ENCODE measurements at places on chromosomes 16 and 17.

- DNase-seq, result no peak
These were observed 4.2 kb upstream of the TMEM132E start for GRCh38 chr17:34575182-34575581.

- no peak for DNase-seq
These were observed 3.0 kb upstream of the CCR7 start for GRCh38 chr17:40568074-40568836.

- DNase-seq, result no peak
These were observed 47.2 kb downstream of the PITPNM3 start for GRCh38 chr17:6509031-6509771.

DNA sequence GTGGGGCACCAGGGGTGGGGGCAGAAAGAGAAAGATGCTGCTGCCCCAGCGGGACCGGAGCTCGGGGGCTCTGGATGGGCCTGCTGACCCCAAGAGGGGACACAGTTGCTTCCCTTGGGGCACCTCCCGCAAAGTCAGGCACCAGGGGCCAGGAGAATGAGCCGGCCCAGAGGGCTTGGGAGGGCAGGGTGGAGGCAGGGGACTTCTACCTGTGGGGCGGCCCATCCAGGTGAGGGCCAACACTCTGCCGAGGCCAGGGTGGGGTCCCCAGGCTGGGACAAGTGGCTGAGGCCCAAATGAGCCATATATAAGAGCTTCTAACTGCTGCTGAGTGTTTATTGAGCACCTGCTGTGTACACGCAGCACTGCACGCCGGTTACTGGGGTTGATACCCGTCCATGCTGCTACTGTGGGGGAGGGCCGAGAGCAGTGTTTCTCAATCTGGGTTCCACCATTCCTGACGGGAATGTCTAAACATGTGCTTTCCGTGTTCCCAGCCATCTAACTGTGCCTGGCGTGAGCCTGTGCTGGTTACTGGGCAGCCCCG is 211.7 kb upstream of the GSE1 start:
- DNase-seq, result no peak

DNA sequence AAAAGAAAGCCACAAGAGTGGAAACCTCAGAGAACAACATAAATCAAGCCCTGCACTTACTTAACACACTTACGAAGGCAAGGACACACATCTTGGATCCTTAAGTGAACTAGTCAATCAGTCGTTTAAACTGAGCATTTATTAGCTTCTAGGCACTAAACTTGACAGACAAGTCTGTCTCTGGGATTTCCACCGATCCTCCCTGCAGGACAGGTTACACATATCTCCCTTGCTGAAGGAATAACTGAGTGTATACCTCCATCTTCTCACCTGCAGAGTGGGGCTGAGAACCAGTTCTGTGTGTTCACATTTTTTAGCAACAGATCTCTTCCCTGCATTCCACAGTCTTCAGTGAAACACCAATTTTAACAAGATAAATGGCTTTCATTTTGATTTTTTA is 8.9 kb downstream of the GP2 start:
- DNase-seq, result no peak

- DNase-seq, result no peak
These were observed 1.5 kb downstream of the SPOP start for GRCh38 chr17:49676276-49676868.

DNA sequence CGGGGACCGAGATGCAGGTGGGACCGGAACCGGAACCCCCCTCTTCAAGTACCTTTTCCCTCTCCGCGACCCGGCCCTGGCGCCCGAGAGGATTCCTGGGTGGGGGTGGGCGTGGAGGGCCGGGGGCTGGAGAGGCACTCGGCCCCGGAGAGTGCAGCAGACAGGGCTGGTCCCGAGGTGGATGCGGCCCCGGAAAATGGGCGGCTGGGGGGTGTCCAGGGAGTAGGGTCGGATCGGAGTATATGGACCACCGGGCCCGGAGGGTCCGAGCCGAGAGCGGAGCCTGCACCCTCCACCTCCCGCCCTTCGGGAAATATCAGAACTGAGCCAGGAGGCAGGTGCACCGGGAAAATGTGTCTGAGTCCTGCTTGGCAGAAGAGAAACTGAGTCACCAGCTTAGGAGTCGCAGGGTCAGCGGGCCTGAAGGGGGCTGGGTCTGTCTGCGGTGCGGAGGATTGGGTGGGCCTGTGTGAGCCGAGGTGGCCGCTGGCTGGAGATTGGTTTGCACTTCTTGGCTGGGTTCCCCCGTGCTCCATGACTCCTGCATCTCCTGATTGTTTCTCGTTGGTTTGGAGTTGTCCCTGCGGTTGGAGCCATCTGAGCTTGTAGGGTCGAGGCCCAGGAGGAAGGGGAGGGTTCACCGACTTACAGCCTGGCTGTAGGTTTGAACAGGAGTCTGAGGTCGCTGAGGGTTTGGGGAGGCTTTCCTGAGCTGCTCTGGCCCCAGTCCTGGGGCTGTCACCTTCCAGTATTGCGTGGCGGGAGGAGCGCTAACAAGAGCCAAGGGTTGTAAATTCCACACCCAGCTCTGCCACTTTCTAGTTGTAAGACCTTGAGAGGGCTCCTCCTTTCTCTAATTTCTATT is 518 bp downstream of the SH2B1 start:
- no peak for DNase-seq

- DNase-seq, result no peak
These were observed 1.3 kb upstream of the NOL3 start for GRCh38 chr16:67169011-67169451.

DNA sequence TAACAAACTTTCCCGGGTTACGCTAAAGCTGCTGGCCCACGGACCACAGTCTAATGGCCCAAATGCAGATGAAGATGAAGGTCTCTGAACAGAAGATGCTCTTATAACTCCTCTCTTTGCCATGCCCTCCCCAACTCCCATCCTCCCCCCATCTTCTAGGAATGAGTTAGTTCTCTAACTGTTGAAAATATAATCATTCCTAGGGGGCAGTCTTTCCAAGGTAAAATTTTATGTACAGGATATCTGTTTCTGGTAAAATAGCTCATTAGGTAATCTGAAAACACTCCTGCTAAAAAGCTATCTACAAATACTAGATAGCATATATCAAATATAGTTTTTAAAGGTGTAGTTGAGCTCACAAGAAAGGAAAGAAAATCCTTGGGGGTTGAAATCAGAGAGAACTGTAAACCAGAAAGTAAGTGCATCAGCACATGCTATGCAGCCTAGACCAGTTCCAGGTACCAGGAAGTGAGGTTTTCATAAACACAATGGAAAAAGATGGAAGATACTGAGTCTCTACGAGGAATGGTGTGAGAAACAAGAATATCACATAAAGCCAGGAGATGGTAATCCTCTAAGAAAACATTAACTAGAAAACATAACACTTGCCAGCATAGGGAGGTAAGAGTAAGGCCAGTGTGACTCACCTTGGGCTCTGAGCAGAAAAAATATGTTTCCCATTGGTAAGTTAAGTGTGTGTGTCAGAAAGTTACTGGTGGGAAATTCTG is 38.1 kb downstream of the CMC2 start:
- peak; percentile 6 for DNase-seq

- DNase-seq, result no peak
These were observed 30.9 kb upstream of the ABCA3 start for GRCh38 chr16:2371421-2371820.

DNA sequence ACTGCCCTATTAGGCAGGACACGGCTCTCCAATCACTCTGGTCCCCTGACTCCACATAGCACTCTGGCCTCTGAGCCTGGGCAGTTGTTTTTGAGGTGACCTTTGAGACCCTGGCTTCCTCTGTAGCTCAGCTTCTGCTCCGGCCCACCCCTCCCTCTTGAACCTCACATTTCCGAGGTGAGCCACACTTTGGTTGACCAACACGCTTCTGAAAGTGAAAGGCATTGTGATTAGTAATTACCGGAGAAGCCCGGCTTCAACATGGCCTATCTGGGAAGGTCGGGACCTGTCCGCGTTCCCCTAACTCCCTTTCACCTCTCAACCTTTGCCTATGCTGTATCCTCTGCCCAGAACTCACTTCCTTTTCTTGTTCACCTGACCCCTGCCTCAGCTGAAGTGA is 10.3 kb upstream of the ITGAX start:
- no peak for DNase-seq

GRCh38 chr16:21990381-21990944 is 10.5 kb downstream of the PDZD9 start:
- DNase-seq, result no peak

DNA sequence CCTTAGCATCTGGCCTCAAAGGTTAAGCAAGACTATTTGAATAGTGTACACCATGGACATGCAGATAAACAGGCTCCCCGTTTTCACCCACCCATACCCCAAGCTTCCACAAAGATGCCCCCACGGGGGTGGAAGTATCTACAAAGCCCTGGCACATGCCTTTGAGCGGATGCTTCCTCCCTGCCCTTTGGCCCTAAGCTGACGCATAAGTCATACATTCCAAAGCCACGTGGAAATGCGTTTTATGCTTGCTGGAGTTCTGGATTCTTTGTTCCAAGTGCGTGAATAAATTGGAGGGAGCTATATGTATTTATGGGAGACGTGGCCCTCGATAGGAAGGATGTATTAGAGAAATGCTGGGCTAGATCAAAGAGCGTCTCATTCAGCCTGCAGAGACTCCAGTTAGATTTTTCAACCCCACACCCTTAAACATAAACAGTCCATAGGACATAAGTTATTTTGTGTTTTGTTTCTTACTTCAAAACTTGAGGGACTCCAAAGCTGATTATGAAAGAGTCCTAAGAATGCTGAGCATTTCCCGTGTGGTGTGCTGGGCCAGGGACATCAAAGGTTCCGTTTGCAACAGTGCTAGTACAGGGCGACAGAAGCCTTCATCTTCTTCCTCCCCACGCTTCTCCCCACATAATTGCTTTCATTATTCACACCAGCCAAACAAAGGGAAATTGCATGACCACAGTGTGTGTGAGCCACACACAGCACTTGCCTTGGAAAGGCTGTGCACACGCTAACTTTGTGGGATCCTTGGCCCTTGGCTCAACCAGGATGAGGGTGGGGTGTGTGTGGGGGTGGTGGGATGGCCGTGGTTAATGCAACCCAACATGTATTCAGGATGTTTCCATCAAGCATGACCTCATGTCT is 73.6 kb downstream of the WIPI1 start:
- peak; percentile 37 for DNase-seq

DNA sequence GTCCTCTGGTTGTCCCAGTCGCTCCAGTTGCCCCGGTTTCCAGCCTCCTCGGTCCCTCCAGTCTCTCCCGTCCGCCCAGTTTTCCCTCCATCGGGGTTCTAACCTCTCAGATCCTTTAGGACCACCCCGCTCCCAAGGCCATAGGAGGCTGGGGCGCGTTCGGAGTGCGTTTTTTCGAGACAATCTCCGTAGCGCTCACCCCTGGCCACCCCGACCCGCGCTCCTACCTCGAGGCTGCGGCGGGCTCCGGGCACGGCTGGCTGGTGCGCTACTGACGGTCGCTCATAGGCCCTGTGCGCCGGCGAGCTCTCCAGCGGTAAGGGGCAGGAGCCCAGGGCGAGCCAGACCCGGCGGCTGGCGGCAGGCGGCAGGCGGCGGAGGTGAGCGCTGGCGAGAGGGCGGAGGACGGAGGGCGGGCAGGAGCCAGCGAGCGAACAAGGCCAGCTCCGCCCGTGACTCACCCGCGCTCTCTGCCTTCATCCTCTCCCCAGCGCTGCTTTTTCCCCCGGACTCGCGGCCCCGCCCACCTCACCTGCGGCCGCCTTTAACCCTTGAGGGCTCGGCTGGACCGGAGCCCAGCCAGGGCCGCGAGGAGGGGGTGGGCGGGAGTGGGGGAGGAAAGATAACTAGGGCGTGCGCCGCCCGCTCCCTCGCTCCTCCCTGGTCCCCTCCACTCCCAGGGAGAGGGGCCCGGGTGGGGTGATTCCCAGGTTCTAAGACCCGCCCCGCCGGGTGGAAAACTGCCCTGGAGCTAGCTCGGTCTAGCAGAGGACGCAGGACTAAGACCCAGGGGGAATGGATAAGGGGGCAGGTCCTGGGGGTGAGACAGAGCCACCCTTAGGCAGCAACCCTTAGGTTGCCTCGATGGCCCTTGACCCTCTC is at the start of gene SP6:
SP6 (minus strand) TSS at position 472 of the 882 bp plus-strand sequence. CDS start 2,734 bp downstream, outside the sequence.
- peak; percentile 93 for DNase-seq

DNA sequence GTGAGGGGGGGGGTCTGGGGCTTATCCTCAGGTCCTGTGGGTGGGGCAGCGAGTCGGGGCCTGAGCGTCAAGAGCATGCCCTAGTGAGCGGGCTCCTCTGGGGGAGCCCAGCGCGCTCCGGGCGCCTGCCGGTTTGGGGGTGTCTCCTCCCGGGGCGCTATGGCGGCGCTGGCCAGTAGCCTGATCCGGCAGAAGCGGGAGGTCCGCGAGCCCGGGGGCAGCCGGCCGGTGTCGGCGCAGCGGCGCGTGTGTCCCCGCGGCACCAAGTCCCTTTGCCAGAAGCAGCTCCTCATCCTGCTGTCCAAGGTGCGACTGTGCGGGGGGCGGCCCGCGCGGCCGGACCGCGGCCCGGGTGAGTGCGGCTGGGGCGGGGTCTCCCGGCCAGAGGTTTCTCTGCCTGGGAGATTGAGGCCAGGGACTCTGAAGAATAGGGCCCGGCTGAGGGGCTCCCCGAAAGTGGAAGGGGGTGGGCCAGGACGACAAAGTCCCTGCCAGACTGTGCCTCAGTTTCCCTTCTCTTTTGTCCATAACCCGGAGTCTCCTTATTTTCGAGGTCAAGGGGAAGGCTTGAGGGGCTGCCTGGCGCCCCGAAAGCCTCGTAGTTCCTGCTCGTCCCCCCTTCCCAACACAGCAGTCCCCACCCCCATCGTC is at the start of gene FGF11:
FGF11 (plus strand) TSS at position 51 of the 651 bp plus-strand sequence; CDS start at position 160, 109 bp downstream.
- no peak for DNase-seq

DNA sequence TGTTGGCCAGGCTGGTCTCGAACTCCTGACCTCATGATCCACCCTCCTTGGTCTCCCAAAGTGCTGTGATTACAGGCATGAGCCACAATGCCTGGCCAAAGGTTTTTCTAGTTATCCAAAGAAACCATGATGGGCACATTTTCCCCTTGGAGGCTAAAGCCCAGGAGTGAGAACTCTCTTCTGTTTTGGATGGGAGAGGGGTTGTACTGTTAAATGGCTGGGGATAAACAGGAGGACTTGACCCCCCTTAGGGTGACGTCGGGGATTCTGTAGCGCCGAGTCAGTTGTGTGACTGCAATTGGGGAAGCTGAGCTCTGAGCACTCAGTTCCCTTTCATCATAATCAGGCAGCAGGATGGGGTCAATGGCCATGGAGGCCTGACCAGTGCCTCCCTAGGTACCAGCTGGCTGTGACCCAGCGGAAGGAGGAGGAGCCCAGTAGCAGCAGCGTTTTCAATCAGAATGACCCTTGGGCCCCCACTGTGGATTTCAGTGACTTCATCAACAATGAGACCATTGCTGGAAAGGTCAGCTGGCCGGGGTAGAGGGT is 4.1 kb downstream of the AOC3 start:
- DNase-seq, result no peak

DNA sequence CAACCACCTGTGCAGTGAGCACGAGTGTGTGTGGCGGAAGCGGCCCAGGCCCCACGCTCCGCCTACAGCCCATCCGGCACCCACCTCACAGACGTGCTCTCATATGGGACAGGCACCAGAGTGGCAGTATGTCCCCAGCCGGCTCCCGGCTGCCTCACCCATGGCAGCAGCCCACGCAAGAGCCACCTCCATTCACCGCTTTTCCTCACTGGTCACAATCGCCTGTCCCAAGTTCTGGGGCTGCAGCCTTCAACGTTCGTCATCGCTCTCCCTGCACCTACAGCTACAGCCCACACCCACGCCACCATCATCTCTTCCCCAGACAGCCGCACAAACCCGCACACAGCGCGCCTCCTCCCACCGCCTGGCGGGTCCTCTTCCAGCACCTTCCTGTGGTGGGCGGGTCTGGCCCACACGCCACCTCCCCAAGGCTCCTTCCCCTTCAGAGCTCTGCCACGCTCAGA is 17.5 kb upstream of the TRAP1 start:
- DNase-seq, result no peak

Measured in PC-3 (cell line).